HepG2 (cell line): ENCODE measurements at places on chromosomes 13 and 19. TPM values are rescaled to one million over a fixed set of nuclear protein-coding genes. Genes with fewer than 3 reads are reported as not detected.

ZNF583 gene
- 5.3 and 5.9 TPM in 2 replicates for total RNA-seq

ATP4A gene
- 0.11 TPM in 1 of 2 replicates, not detected in the other for total RNA-seq

ZNF649 gene
- total RNA-seq, result 13.4 and 13.9 TPM in 2 replicates

- no peak for DNase-seq
Observed at GRCh38 chr13:42769650-42770049, 11.7 kb upstream of the FAM216B start.

DNA sequence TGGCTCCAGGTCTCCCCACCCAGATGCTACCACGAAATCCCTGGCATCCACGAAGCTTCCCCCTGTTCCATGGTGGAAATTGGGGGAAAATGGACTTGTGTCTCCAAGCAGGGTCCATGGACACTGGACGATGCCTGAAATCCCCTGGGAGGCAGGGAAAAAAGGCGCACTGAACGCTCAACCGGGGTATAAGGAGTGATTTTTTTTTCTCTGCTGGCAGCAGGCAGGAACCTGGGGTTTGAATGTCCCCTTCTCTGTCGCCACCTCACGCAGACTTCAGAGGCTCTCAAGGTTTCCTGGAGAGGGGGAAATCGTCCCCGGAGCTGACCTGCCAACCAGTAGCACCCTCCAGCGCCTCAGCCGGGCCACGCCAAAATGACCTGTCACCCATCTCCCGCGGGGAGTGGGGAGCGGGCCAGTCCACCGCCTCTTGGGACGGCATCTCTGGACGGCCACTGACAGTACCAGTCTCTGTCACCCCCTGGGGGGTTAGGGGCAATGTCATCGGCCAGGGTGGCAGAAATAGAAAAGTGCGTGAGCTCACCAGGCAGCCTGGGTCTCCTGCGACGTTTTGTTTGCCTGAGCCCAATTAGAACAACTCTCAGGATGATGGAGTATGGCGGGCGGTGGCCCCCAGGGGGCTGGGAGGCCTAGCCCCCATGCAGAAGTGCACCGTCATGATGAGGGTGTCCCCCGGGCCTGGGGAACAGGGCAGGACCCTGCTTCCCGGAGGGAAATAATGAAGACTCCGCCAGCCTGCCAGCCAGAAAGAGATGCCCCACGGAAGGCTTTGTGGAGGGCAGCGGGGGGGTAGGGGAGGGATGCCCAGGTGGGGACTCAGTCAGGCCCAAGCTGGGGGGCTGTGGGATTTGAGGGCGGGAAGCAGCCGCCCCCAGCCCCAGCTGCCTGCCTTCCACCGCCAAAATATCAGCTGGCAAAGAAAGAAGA is 2.6 kb downstream of the PTPRS start:
- DNase-seq, result no peak

PLK5 gene
- total RNA-seq, result not detected in 2 replicates
